ENCODE measurements at places on chromosomes 2 and 18.

- DNase-seq, result no peak
Observed at GRCh38 chr2:60959501-60959900, 58.0 kb upstream of the PEX13 start.

GRCh38 chr18:22609642-22610041, 191.9 kb upstream of the CTAGE1 start:
- no peak for DNase-seq

- no peak for DNase-seq
Observed at GRCh38 chr2:160142472-160142871, 57.6 kb downstream of the ITGB6 start.

- DNase-seq, result no peak
Observed at GRCh38 chr2:134668821-134669220, 50.0 kb downstream of the TMEM163 start.

- no peak for DNase-seq
Observed at GRCh38 chr18:47172476-47172875, 3.7 kb downstream of the IER3IP1 start.

- DNase-seq, result no peak
Observed at GRCh38 chr2:206968134-206969086, 29.1 kb downstream of the CPO start.

DNA sequence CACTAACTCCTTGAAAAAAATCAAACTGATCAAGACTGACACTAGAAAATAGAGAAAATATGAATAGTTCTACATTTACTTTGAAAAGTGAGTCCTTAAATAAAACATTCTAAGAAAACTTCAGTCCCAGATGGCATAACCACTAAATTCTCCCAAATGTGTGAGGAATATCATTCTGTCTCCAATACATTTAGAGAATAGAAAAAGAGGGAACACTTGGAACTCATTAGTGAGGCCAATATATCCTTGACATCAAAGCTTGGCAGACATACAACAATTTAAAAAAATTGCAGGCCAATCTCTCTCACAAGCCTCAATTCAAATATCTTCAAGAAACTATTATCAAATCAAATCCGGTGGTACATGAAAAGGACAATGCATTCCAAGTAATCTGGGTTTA, 79.3 kb upstream of the TMEM247 start:
- DNase-seq, result no peak

DNA sequence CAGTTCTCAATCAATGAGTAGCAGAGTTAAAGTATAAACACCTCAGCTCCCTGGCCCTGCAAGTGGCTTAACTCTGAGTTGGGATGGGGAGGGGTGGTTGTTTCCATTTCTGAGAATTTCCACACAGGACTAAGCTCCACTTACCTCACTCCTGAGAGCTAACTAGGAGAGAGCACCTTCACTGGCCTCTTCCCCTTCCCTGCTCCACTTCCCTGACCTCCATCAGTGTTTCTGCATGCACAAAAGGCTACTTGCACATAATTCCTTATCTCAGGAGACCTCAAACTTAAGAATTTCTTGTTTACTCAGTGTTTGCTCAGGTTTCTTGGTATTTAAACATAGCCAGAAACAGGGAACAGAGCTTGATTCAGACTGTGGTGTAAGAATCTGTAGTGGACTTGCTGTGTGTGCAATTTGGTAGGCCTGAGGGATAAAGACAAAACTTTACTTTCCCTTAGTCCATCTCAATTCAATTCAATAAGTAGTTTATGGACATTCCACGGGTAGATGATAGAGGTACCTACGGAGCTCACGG, 97.2 kb downstream of the PID1 start:
- DNase-seq, result no peak

- no peak for DNase-seq
Observed at GRCh38 chr18:23453680-23454058, 582 bp downstream of the RIOK3 start.

DNA sequence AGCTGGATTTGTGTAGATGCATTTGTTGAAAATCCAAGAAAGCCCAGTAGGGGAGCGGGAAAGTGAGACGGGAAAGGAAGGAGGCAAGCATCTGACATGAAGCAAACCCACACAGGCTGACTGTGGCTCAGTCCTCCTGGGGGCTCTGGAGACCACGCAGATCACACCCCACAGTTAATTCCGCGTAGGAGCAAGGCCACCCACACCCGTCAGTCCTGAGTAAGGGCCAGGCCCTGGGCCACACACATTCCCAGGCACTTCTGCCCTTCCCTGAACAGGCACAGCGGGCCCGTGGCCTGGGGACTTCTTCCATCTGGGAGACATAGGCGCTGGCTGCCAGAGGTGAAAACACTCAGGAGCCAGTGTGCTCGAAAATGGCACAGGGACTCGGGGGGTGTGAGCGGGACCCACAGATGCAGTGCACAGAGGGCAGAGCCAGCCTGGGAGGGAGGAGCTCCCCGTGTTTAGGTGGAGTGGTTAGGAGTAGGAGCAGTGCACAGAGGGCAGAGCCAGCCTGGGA, 19.4 kb upstream of the PRLH start:
- DNase-seq, result no peak

- no peak for DNase-seq
Observed at GRCh38 chr2:237090906-237091305, 5.2 kb downstream of the COPS8 start.

- no peak for DNase-seq
Observed at GRCh38 chr18:6951336-6952090, 166.1 kb downstream of the LAMA1 start.

GRCh38 chr2:64228126-64228678, 84.0 kb upstream of the PELI1 start:
- DNase-seq, result peak; percentile 70

DNA sequence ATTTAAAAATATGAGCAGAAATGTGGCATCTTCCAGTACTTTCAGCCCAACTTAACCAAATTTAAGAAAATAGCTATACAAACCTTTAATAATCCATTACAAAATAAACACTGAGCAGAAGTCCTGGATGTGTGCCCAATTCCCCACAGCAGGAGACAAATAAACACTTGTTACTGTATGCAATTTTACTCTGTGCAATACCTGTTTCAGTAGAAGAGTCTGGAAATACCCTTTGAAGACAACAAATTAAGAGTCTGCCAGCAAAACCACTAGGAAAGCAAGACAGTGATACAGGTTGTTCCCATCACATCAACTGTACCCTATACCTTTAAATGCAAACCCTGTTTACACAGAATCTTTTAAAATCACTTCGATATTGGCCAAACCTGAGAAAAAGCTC, 41.4 kb upstream of the RNU4ATAC start:
- DNase-seq, result no peak

DNA sequence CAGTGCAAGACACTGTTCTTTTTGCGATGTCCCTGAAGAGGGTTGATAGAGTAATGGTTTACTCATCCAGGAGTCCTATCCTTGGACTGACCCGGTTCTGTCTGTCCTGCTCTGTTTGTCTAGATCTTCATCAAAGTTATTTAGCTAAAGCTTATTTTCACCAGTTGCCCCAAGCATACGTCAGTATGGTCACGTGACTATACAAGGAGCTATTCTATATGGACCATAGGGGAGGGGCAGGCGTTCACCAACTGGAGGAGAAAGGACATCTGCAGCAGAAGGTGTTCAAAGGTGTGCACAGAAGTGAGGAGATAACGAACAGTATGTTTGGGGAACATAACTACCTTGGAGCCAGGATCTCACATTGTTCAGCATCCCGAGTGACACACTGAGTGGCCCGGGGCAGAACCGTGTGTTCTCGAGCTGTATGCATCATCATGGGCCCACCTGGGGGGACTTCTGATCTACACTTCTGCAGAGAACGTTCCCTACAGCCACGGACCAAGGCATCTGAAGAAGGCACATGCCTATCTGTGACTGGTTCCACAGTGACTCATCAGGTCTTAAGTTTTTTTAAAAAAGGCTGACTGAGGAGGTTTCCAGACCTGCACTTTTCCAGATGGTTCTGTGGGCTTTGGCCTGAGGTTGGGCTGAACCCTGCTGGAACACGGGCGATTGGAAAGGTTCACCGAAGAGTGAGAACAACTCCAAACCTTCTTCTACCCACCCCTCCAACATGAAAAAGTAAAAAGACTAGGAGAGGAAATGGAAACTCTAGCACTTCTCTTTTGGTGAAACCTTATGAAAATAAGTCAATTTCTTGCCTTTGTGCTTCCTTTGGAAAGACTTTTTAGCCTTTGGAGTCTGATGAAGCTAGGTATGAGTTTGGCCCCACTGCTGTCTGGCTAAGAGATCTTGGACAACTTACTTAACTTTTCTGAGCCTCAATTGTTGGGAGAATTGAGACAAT, 68.6 kb upstream of the YWHAQ start:
- DNase-seq, result no peak

DNA sequence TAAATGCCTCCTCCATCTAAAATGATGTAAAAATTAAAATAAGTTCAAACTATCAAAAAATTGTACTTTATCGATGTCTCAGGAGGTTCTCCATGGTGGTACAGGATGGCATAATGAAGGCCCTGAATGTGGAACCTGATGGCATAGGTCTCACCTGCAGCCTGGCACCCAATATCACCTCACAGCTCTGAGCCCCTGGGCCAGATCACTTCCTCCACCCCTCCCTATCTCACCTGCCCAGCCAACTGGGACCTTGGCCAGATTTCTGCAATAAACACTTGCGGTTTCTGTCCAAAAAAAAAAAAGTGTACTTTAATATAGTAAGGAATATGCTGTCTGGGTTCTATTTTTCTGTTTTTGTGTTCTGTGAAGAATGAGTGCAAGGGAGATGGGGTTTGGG, 6.7 kb upstream of the RBM45 start:
- no peak for DNase-seq

GRCh38 chr2:29910465-29910864, 10.9 kb downstream of the ALK start:
- DNase-seq, result no peak

DNA sequence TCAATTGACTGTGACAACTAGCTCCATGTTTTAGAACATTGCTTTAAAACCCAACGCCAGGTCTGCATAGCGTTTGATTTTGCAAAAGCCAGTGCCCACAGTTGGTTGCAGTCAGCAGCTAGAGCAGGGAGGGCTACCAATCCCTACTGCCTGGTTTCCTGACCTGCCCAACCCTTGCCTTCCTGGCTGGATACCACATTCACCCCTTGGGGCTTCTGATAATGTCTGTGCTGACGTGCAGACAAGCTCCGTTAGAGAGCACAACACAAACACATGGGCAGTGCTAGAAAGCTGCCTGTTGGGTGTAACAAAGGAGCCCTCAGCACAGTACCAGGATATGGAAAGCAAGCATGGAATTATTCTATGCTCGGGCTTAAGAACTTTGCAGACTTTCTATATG, 71.4 kb upstream of the THSD7B start:
- no peak for DNase-seq

GRCh38 chr2:51866361-51866760, 834.4 kb upstream of the NRXN1 start:
- DNase-seq, result no peak

- DNase-seq, result no peak
Observed at GRCh38 chr2:105697781-105698449, 46.8 kb upstream of the NCK2 start.

DNA sequence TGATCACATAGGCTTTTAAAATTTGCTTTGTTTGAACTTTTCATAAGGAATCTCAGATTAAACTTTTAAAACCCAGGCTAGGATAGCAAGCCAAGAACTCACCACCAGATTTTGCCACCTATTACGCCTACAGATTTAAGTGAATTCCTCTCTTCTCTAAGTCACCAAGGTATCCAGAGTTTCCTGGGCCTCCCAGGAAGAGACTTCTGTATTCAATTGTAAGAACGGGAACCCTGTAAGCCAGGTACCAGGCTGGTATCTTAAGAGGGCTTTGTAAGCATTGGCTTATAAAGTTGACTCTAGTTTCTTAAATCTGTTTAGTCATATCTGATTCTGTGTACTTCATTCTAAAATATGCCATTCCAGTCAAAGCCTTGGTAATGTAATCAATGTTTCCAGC, 285.1 kb downstream of the MBD5 start:
- no peak for DNase-seq

- DNase-seq, result no peak
Observed at GRCh38 chr18:31672628-31673135, 11.7 kb downstream of the B4GALT6 start.

GRCh38 chr18:25019086-25019860, 332.7 kb downstream of the ZNF521 start:
- no peak for DNase-seq

DNA sequence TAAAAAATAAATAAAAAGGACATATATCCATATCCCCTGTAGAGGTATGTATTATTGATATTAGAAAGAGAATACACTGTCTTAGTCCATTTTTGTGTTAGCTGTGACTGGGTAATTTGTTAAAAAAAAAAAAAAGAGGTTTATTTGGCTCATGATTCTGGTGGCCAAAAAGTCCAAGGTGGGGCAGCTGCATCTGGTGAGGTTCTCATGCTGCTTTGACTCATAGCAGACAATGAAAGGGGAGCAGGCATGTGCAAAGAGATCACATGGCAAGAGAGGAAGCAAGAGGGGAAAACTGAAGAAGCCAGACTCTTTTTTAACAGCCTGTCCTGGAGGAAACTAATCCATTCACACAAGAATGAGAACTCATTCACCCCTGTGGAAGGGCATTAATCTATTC, 101.6 kb upstream of the MAP4K3 start:
- DNase-seq, result no peak

- no peak for DNase-seq
Observed at GRCh38 chr2:20220806-20221554, 4.0 kb downstream of the SDC1 start.

GRCh38 chr2:101307503-101307902, 998 bp downstream of the RNF149 start:
- no peak for DNase-seq

DNA sequence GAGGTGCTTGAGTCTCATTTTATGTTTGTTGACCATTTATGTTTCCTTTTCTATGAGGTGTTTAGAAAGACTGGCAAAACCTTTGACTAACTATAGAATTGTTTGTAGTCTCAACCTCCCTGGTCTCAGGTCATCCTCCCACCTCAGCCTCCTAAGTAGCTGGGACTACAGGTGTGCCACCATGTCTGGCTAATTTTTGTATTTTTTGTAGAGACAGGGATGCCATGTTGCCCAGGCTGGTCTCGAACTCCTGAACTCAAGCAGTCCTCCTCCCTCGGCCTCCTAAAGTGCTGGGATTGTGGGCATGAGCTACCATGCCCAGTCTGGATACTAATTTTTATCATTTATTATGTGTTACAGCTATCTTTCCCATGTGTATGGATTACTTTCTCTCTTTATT, 67.8 kb downstream of the EML4 start:
- DNase-seq, result no peak

GRCh38 chr2:3870222-3870621, 166.8 kb downstream of the DCDC2C start:
- no peak for DNase-seq

- DNase-seq, result no peak
Observed at GRCh38 chr2:7619203-7619970, 702.2 kb downstream of the RNF144A start.

GRCh38 chr2:53562407-53562806, 205.2 kb upstream of the CHAC2 start:
- no peak for DNase-seq

GRCh38 chr2:9765611-9766531, 77.4 kb upstream of the TAF1B start:
- DNase-seq, result no peak

- DNase-seq, result no peak
Observed at GRCh38 chr2:38168710-38169480, 92.9 kb upstream of the CYP1B1 start.

- no peak for DNase-seq
Observed at GRCh38 chr18:11607906-11608305, 1.5 kb upstream of the SLC35G4 start.

All from GM18507 (cell line).